Natural killer cell treated with Interleukin-12 subunit alpha and Interleukin-12 subunit beta and Interleukin-15 and Interleukin-18, amount 100 ng/mL, for 72 hours (primary cell): ENCODE measurements at places on chromosomes 3 and 15. TPM values are rescaled to one million over a fixed set of nuclear protein-coding genes. Genes with fewer than 3 reads are reported as not detected.

CYP8B1 gene
- total RNA-seq, result 0.14 TPM

LIPH gene
- total RNA-seq, result not detected

DNA sequence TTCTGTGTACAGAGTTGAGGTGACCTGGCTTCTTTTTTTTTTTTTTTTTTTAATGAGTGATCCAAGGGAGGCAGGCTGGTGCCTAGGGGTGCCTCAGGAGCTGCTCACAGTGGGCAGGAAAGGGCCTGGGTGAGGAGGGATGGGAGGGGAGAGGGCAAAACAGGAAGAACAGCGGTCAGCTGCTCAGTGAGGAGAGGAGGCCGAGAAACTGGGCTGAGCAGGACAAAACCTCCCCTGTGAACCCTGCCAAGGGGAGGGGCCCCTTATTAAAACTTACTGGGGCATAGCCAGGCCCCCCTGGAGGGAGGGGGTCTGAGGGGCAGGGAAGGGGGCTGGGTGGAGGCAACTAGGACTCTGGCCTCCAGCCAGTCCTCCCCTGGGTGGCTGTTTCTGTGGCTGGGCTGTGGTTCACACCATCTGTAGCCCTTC, 3.5 kb downstream of the PLEKHO2 start:
- peak overlapping the region; percentile 82 for H3K27ac ChIP-seq
- peaks cover 8% of the 10 kb centered on the region for H3K36me3 ChIP-seq
- DNase-seq, result no peak
- peaks cover 63% of the 10 kb centered on the region for H3K4me1 ChIP-seq
- no peaks in the 10 kb centered on the region for H3K27me3 ChIP-seq

DNA sequence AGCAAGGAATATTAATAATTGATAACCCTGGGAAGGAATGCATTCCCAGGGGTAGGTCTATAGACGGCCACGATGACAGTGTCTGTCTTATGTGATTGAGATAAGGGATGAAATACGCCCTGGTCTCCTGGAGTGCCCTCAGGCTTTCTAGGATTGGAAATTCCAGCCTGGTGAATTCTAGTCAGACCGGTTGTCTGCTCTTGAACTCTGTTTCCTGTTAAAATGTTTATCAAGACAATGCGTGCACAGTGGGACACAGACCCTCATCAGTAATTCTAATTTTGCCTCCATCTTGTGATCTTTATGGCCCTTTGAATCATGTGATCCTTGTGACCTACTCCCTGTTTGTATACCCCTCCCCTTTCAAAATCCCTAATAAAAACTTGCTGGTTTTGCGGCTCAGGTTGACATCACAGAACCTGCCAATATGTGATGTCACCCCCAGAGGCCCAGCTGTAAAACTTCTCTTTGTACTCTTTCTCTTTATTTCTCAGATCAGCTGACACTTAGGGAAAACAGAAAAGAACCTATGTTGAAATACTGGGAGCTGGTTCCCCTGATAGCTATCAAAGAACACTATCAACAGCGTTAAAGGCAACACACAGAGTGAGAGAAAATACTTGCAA, 183.3 kb downstream of the PDE8A start:
- no peaks in the 10 kb centered on the region for H3K4me1 ChIP-seq
- no peak for DNase-seq
- H3K27ac ChIP-seq, result no peak overlapping the region

DNA sequence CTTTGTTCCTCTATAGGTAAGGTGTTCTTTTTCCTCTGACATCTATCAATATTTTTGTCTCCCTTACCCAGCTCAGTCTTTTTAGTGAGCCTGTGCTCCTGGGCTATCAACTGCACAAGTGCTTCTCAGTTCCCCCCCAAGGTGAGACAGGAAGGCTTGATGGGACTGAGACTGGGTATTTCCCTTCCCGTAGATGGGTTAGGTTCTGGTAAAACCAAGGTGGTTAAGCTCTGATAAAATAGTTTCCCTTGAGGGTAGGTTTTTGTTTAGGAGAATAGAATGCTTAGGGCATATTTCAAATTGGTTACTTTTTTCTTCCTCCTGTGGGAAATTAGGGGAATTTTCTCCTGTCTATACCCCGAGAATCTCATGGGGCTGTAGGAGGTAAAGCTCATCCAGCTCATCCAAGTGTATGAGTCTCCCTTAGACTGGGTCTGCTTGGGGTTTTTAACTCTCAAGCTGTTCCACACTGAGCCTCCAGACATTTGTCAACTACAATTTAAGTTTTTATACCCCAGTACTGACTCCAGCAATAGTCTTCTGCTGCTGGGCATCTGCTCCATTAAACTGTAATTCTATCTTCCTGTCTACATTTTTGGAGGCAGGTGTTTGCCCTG, 44.9 kb downstream of the OXSR1 start:
- H3K36me3 ChIP-seq, result no peaks in the 10 kb centered on the region
- peaks cover 59% of the 10 kb centered on the region for H3K4me1 ChIP-seq
- H3K27me3 ChIP-seq, result no peaks in the 10 kb centered on the region
- H3K4me3 ChIP-seq, result peak overlapping the region; percentile 52

KY gene
- total RNA-seq, result not detected

ST3GAL6 gene
- not detected for total RNA-seq

ZBTB38 gene
- total RNA-seq, result 29.5 TPM

FSD2 gene
- total RNA-seq, result not detected

GRCh38 chr3:107216711-107217110, 160.5 kb upstream of the CCDC54 start:
- DNase-seq, result no peak
- no peaks in the 10 kb centered on the region for H3K36me3 ChIP-seq
- H3K27me3 ChIP-seq, result peaks cover 24% of the 10 kb centered on the region
- no peaks in the 10 kb centered on the region for H3K4me1 ChIP-seq
- no peak overlapping the region for H3K27ac ChIP-seq
- no peak overlapping the region for H3K4me3 ChIP-seq

DNA sequence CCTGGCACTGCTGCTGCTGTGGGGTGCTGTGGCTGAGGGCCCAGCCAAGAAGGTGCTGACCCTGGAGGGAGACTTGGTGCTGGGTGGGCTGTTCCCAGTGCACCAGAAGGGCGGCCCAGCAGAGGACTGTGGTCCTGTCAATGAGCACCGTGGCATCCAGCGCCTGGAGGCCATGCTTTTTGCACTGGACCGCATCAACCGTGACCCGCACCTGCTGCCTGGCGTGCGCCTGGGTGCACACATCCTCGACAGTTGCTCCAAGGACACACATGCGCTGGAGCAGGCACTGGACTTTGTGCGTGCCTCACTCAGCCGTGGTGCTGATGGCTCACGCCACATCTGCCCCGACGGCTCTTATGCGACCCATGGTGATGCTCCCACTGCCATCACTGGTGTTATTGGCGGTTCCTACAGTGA, 2.1 kb downstream of the GRM2 start:
- H3K4me3 ChIP-seq, result no peak overlapping the region
- no peaks in the 10 kb centered on the region for H3K36me3 ChIP-seq
- peaks cover 26% of the 10 kb centered on the region for H3K4me1 ChIP-seq
- no peak overlapping the region for H3K27ac ChIP-seq
- DNase-seq, result peak; percentile 44

DNA sequence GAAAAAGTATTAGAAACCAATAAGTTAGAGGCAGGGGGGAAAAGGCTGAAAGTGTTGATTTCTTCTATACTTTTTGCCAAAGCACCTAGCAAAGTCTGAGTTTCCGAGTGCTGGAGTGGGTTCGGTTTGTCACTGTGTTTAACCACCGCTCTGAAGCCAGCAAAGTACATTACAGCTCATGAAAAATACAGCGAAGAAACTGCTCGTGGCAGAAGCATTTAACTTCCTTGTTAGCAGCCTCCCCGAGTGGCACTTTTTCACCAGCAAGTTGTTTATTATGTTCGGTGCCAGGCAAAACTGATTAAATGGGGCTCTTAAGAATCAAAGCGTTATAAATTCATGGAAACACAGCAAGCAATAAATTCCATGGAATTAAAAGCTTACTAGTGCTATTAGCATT, 313.6 kb downstream of the FOXP1 start:
- H3K4me3 ChIP-seq, result no peak overlapping the region
- DNase-seq, result no peak
- peaks cover 31% of the 10 kb centered on the region for H3K4me1 ChIP-seq
- peak overlapping the region; percentile 5 for H3K27ac ChIP-seq

DNA sequence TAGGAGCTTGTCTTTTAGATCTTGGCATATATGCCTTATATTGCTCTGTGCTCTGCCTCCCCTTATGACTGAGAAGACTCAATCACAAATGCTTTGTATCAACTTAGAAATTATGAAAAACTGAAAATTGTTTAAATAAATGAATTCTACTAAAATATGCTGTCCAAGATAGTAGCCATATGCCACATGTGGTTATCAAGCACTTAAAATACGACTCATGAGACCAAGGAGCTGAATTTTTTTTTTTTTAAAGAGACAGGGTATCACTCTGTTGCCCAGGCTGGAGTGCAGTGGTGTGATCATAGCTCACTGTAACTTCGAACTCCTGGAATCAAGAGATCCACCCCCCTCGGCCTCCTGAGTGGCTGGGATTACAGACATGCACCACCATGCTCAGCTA, 118.3 kb downstream of the RFTN1 start:
- H3K4me3 ChIP-seq, result no peak overlapping the region
- H3K4me1 ChIP-seq, result peaks cover 31% of the 10 kb centered on the region
- peaks cover 19% of the 10 kb centered on the region for H3K36me3 ChIP-seq
- H3K27ac ChIP-seq, result no peak overlapping the region
- DNase-seq, result no peak

DNA sequence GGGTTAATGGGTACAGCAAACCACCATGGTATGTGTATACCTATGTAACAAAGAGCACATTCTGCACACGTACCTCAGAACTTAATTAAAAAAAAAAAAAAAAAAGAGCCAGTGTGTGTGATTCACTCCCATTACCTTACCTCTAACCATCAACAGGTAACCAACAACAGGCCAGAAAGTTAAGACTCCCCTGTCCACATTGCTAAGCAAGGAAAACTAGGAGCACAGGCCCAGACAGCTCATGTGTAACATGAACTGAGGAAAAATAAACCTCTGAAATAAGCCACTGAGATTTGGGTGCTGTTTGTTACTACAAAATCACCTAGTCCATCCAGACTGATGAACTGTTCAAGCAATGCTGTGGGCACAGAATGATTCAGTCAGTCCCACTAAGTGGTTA, 6.0 kb downstream of the KATNBL1 start:
- H3K4me3 ChIP-seq, result no peak overlapping the region
- no peak overlapping the region for H3K27ac ChIP-seq
- no peaks in the 10 kb centered on the region for H3K27me3 ChIP-seq
- DNase-seq, result no peak
- peaks cover 23% of the 10 kb centered on the region for H3K4me1 ChIP-seq
- peaks cover 5% of the 10 kb centered on the region for H3K36me3 ChIP-seq

- H3K4me1 ChIP-seq, result peaks cover 8% of the 10 kb centered on the region
- DNase-seq, result no peak
- H3K27me3 ChIP-seq, result peaks cover 1% of the 10 kb centered on the region
- no peak overlapping the region for H3K4me3 ChIP-seq
- H3K27ac ChIP-seq, result no peak overlapping the region
Measured at GRCh38 chr3:18812316-18812715, 336.0 kb upstream of the KCNH8 start.

- DNase-seq, result peak; percentile 70
- peak overlapping the region; percentile 98 for H3K27ac ChIP-seq
- H3K4me3 ChIP-seq, result peak overlapping the region; percentile 89
Measured at GRCh38 chr3:13013994-13014754, 59.1 kb downstream of the IQSEC1 start.

DNA sequence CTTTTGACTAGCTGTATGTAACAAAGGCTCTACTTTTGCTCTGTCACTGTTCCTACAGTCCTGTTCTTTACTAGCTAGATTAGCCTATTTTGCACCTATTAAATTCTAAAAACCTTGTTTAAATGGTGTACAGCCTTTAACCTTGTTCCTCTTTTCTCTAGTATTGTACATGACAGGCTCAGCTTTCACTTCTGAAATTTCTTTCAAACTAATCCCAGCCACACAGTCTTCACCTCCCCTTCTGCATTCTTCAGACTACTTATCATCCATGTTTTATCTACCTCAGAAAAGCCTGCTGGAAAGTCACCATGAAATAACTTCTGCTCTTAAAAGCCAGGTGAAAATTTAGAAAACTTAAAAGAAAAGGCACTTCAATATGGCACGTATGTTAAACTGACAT, 122.4 kb downstream of the NECTIN3 start:
- no peaks in the 10 kb centered on the region for H3K27me3 ChIP-seq
- no peak overlapping the region for H3K4me3 ChIP-seq
- no peaks in the 10 kb centered on the region for H3K36me3 ChIP-seq
- H3K27ac ChIP-seq, result no peak overlapping the region
- no peak for DNase-seq
- H3K4me1 ChIP-seq, result peaks cover 7% of the 10 kb centered on the region

- peaks cover 5% of the 10 kb centered on the region for H3K27me3 ChIP-seq
- no peaks in the 10 kb centered on the region for H3K36me3 ChIP-seq
- no peaks in the 10 kb centered on the region for H3K4me1 ChIP-seq
- no peak overlapping the region for H3K4me3 ChIP-seq
- H3K27ac ChIP-seq, result no peak overlapping the region
Measured at GRCh38 chr3:128423525-128424147, 43.1 kb downstream of the DNAJB8 start.

DNA sequence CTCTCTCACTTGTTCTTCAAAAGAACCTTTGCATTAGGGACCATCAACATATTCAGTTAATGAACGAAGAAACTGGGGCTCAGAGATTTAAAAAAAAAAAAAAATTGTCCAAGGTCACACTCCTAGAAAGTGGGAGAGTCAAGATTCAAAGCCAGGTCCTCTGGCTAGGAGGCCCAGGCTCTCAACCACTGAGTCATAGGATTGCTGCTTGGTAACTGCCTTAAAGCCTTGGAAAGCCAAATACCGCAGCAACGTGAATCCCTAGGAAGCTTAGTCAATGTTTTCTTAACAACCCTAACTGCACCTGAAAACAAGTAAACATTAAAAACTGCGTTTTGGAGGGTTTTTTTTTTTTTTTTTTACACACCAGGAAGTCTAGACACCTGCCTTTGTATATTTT, 156.8 kb downstream of the WNT5A start:
- no peaks in the 10 kb centered on the region for H3K27me3 ChIP-seq
- no peak overlapping the region for H3K4me3 ChIP-seq

DNA sequence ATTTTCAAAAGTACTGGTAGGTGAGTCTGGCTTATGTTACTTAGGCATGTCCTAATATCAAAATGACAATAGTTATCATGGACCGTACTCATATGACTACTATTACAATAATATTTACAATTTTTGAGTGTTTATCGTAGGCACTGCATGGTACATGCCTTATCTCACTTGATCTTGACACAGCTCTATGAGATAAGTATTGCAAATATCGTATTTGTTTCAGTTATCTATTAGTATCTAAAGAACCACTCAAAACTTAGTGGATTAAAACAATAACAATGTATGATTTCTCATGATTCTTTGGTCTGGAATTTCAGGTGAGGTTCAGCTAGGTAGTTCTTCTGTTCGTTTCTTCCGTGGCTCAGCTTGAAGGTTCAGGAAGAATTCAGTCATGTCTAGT, 59.7 kb upstream of the XCR1 start:
- H3K36me3 ChIP-seq, result no peaks in the 10 kb centered on the region
- no peak for DNase-seq
- no peaks in the 10 kb centered on the region for H3K27me3 ChIP-seq
- no peak overlapping the region for H3K4me3 ChIP-seq
- H3K4me1 ChIP-seq, result peaks cover 57% of the 10 kb centered on the region

FAM3D gene
- total RNA-seq, result not detected
